ENCODE measurements at places on chromosomes 13 and 19.

- DNase-seq: no peak
Measured at GRCh38 chr19:351976-352625, 7.5 kb upstream of the MIER2 start.

DNA sequence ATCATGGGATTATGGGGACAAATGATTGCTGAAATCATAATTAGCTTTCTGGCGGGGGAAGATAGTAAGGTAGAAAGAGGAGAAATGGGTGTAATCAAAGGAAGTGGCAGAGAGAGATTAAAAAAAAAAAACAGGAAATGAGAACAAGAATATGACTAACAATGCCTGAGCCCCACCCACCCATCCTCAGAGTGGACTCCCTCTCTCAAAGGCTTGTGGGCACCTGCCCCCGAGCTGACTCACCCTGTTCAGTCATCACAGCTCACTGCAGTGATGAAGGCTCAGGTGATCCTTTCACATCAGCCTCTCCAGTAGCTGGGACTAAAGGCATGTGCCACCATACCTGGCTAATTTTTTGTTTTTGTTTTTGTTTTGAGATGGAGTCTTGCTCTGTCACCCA lies 26.4 kb upstream of the TPT1 start:
- no peak for DNase-seq

DNA sequence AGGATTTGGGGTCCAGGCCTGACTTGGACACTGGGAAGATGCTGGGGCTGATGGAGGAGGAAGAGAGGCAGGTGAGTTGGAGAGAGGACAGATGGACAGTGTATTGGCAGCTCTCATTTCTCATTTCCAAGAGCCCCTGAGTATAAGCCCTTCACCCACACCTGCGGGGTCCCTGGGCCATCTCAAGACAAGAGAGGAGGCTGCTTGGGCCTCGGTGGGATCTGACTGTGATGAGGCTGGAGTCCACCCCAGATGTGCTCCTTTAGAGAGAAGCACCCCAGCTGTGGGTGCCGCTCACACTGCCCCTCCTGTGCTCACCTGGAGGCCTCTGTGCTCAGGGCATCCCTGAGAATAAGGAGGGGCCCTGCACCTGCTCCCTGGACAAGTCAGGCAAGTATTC lies 3.7 kb downstream of the LILRA2 start:
- DNase-seq: no peak

DNA sequence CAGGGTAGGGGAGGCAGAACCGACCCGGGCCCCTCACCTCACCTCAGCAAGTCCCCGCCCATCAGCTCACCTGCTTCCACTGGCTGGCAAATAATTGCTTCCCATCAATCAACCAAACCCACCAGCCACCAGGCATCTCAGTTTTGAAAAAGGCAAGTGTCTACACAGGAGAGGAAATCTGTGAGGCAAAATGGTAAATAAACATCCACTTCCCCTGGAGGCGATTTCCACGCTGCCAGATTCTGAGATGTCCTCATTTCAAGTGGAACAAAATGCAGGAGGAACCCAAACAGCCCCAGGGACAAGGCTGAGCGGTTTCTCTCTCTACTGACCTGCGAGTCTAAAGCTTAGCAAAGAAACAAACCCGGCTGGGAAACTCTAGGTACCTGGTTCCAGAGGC lies 117.5 kb downstream of the CRYL1 start:
- DNase-seq: no peak

DNA sequence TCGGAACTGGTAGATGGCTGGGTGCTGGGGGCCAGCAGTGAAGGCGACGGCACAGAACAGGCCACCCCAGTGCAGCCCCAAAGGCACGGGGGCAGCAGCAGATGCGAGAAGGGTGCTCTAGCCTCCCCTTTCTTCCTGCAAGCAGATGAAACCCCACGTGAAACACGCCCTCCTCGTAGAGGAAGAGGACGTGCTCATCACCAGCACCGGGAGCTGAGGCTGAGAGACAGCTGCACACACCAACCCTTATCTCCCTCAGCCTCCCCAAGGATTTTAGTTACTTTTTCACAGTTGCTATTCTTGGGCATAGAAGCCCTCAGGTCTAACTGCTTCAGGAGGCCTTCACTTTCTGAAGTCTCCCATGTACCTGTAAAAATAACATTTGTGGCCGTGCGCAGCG lies 11.9 kb downstream of the ZNF787 start:
- DNase-seq: no peak

GRCh38 chr19:6564393-6564792 lies 26.6 kb downstream of the CD70 start:
- DNase-seq: no peak

GRCh38 chr19:5005096-5005495 lies 36.2 kb downstream of the KDM4B start:
- DNase-seq: no peak

DNA sequence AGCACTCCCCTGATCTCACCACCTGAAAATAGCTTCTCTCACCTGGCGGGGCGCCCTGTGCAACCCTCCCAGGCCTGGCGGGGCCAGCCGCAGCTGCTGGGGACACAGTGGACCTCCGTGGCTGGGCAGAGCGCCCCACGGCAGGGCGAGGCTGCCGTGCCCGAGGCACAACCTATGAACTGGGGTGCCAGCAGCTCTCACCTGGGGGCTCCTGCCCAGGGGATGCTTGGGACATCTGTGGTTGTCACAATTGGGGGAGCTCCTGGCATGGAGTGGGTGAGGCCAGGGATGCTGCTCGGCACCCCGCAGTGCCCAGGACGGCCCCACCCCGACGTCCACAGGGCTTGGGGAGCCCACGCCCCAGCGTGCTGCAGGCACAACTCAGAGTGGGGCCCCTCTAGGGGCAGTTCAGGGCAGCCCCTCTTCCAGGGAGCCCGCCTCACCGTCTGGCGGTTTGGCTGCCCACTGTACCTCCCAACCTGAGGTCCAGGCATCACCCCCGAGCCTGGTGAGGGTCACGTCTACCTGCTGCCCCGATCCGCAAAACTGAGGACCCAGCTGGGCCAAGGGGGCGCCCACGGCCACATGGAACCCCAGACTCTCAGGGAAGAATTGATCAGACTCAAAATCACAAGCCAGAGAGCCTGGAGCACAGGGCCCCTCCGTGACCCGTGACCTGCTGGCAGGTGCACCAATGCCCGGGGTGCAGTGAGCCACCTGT lies 5.7 kb downstream of the TMEM259 start:
- DNase-seq: no peak

DNA sequence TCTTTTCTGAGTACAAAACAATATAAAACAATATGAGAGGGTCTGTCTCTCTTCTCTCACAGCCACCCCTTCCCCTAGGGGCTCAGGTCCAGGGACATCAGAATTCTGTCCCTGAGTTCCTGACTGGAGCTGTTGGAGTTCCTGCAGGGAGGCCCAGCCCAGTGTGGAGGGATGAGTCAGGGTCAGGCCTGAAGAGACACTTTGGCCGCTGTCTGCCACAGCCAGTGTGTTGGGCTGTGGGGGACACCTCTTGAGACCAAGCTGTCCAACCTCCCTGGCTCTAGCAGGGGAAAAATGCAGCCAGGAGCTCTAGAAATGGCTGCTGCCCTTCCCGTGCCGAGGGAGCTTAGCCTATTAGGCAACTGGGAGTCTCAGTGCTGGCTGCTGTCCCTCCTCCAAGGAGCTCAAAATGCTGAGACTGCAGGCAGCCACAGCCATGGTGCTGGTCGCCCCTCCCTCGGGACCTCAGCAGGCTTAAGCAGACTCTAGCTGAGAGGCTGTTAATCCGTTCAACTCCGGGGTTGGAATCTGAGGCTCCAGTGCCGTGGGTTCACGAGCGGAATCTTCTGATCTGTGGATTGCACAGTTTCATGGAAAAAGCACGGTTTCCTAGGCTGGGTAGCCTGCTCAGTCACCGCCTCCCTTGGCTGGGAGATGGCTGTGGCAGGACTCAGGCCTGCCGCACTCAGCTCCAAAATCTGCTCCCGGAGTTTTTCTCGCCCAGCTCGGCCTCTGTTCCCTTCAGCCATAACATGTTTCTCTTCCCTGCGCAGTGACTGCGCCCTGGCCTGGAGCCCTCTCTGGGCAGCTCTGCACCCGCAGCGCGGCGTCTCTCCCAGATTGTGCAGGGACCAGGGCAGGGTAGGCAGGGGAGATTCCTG lies 3.8 kb upstream of the ZNF626 start:
- DNase-seq: no peak

- DNase-seq: no peak
Measured at GRCh38 chr13:38990693-38991092, at the start of gene STOML3. TSS of gene STOML3 (minus strand) at chr13:38990831. CDS start at chr13:38990721, 110 bp downstream.

All from NCI-H187 treated with DMSO at 0.1 percent for 48 hours (cell line).